ENCODE measurements at places on chromosomes 1 and 21.

DNA sequence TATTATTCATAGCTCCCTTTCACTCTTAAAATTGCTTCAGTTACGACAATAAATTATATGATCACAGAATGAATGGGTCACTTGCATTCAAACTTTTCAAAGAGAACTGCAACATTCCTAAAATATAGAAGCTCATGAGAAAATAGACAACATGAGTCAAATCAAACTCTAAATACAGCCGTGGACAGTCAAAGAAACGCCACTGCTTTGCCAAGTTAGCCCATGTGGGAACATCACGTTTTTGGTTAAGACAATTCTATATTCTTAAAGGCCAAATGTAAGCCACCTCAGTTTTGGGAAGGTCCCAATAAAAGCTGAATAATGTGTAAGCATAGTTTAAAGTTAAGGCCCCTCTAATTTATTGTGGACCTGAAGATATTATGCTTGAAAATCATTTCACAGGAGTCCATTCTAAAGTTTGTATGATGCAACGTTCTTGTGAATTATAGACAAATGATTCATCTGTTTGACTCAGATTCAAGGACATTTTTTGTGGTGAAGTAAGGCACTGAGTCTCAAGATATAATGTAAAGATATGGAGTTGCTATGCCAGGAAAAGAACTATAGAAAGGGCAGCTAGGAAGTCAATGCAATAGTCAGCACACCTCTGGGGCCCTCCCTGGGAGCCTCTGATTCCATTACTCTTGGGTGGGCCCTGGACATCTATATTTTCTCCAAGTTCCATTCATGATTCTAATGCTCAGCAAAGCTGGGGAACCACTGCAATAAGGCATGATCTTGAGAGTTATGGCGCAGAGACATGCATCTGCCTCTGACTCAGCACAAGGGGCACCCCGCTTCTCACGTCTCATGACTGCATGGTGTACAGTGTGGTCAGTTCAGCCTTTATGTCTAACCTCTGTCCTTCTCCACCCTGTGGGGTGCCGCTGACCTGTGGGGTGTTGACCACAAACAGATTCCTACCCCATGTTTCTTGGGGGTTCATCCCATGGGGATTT is 33.9 kb downstream of the ETS2 start:
- no peaks in the 10 kb centered on the region for H3K27me3 ChIP-seq
- H3K4me1 ChIP-seq, result peaks cover 4% of the 10 kb centered on the region
- no peaks in the 10 kb centered on the region for H3K36me3 ChIP-seq
- peak overlapping the region; percentile 54 for H3K27ac ChIP-seq

GRCh38 chr1:98962156-98962555 is 42.5 kb downstream of the PLPPR5 start:
- H3K4me3 ChIP-seq, result no peak overlapping the region
- no peak overlapping the region for H3K27ac ChIP-seq
- DNase-seq, result no peak

DNA sequence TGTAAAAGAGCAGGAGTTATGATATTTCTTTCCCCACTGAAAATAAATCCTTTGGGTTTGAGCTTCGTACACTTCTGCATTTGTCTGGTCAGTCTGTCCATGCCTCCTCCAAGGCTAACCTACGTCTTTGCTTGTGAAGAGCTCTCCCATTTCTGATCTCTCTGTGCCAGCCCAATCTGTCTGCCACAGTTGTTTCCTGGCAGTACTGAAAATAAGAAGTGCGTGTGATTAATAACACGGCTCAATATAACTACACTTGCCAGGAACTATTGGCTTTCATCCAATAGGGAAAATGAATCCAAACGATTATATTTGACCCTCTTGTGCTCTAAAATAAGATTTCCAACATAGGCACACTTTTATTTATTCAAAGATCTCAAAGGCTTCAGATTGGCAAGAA is 19.2 kb upstream of the COL24A1 start:
- H3K4me3 ChIP-seq, result no peak overlapping the region
- no peaks in the 10 kb centered on the region for H3K36me3 ChIP-seq
- no peak overlapping the region for H3K27ac ChIP-seq
- H3K27me3 ChIP-seq, result no peaks in the 10 kb centered on the region

DNA sequence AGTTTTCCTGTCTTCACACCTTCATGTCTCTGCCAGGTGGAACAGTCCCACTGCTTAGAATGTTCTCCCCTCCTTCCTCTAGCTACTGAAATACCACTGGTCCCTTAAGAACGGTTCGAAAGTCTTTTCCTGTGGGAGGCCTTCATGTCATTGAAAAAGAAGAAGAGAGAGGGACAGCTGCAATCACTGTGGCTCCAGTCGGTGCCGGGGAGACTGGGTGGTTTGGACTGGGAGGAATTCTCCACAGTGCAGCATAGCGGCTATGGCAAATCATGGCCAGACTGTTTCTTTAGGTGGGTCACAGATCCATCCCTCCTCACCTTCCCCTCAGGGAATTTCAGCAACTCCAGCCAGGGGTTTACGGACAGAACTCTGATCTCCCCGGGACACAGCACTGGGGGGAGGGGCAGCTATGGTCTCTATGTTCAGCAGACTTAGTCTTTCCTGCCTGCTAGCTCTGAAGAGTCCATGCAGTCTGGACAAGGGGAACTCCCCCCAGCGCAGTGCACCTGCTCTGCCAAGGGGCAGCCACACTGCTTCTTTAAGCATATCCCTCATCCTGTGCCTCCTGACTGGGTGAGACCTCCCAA is 567.2 kb downstream of the SMYD3 start:
- H3K36me3 ChIP-seq, result no peaks in the 10 kb centered on the region
- no peak for DNase-seq
- no peak overlapping the region for H3K27ac ChIP-seq
- no peaks in the 10 kb centered on the region for H3K27me3 ChIP-seq
- H3K4me3 ChIP-seq, result no peak overlapping the region

GRCh38 chr1:41803656-41804055 is 115.1 kb downstream of the HIVEP3 start:
- no peak overlapping the region for H3K4me3 ChIP-seq
- H3K4me1 ChIP-seq, result no peaks in the 10 kb centered on the region
- no peaks in the 10 kb centered on the region for H3K27me3 ChIP-seq
- H3K27ac ChIP-seq, result no peak overlapping the region

DNA sequence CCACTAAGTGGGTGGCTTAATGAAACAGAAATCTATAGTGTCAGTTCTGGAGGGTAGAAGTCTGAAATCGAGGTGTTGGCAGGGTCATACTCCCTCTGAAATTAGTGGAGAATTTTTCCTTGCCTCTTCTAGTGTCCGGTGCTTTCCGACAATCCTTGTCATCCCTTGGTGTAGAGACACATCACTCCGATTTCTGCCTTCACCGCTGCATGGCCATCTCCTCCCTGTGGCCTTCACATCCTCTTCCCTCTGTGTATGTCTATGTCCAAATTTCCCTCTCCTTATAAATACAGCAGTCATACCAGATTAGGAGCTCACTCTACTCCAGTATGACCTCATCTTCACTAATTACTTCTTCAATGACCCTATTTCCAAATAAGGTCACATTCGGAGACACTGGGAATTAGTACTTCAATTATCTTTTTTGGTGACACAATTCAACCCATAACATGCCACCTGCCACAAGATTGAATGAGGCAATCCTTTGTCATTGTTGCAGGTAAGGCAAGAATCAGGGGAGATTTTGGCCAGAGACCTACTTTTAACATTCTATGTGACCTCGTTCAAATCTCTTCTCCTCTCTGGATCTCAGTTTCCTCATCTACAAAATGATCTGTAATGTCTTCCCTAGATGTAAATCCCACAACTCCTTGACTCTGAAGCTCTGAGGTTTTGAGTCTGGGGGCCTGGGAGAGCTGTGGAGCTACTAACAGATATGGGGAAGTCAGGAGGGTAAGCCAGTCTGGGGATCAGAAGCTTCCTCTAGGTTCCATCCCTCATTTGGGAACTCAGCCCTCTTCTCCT is 16.1 kb downstream of the NAV1 start:
- no peak for DNase-seq
- H3K36me3 ChIP-seq, result no peaks in the 10 kb centered on the region
- H3K4me1 ChIP-seq, result no peaks in the 10 kb centered on the region
- H3K27ac ChIP-seq, result no peak overlapping the region
- no peaks in the 10 kb centered on the region for H3K27me3 ChIP-seq

GRCh38 chr1:206551986-206552326 is 44.6 kb downstream of the RASSF5 start:
- H3K27me3 ChIP-seq, result peaks cover 34% of the 10 kb centered on the region
- H3K4me3 ChIP-seq, result no peak overlapping the region
- no peaks in the 10 kb centered on the region for H3K4me1 ChIP-seq
- no peak overlapping the region for H3K27ac ChIP-seq

GRCh38 chr1:160570840-160571239 is 8.5 kb downstream of the CD84 start:
- H3K27me3 ChIP-seq, result no peaks in the 10 kb centered on the region
- no peak for DNase-seq
- no peak overlapping the region for H3K4me3 ChIP-seq
- no peaks in the 10 kb centered on the region for H3K36me3 ChIP-seq
- no peak overlapping the region for H3K27ac ChIP-seq
- H3K4me1 ChIP-seq, result no peaks in the 10 kb centered on the region

DNA sequence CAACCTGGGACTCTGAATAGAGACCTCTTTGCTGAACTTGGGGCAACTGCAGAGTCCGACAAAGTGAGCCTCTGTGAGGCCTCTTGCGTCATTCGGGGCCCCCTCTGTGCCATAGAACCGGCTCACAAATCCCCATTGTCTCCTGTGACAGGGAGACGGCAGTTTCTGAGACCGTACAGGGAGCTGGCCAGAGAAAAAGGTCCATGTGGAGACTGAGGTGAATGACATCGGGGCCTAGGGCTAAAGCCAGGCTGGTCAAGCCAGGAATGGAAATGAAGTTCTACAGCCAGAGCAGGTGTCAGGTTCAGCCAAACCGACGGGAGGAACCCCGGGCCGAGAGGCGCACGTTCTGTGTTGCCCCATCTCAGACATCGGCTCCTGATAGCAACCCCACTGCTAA is 37.1 kb upstream of the TRIM67 start:
- H3K27me3 ChIP-seq, result no peaks in the 10 kb centered on the region
- no peak overlapping the region for H3K27ac ChIP-seq
- DNase-seq, result no peak

DNA sequence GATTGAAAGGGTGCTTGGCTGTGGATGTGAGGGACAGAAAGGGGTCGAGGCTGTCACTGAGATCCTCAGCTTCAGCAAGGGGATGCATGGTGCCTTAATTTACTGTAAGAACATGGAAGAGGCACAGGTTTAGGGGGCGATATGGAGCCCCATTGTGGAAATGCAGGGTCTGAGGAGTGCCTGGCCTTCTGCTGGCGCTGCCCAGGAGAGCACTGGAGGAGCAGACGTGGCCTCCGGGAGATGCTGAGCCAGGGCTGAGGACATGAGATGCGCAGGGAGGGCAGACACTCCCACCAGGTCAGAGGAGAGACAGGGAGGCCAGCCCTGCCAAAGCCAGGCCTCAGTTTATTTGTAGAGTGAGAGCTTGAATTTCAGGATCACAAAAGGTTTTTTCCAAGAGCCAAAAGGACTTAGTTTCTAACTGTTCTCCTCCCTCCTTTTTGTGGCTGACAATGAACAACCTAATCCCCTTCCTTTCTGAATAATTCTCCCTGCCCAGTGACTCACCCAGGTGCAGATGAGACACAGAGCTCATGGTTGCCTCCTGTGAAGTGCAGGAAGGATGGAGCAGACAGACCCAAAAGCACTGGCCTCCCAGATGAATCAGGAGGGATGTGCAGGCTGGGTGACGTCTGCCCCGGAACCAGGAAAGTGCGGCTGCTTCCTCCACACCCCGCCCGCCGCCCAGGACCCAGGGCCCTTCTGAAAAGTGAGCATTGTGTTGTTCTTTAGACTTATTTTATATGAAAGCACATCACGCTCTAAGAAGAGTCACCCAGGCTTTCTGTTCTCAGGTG is 73.0 kb upstream of the TMPRSS2 start:
- peaks cover 53% of the 10 kb centered on the region for H3K4me1 ChIP-seq
- DNase-seq, result no peak
- H3K27ac ChIP-seq, result peak overlapping the region; percentile 94
- no peak overlapping the region for H3K4me3 ChIP-seq
- H3K27me3 ChIP-seq, result no peaks in the 10 kb centered on the region

- H3K4me1 ChIP-seq, result no peaks in the 10 kb centered on the region
- H3K36me3 ChIP-seq, result peaks cover 5% of the 10 kb centered on the region
- DNase-seq, result no peak
- H3K4me3 ChIP-seq, result no peak overlapping the region
- no peak overlapping the region for H3K27ac ChIP-seq
Observed at GRCh38 chr1:183827801-183828200, 22.9 kb downstream of the RGL1 start.

DNA sequence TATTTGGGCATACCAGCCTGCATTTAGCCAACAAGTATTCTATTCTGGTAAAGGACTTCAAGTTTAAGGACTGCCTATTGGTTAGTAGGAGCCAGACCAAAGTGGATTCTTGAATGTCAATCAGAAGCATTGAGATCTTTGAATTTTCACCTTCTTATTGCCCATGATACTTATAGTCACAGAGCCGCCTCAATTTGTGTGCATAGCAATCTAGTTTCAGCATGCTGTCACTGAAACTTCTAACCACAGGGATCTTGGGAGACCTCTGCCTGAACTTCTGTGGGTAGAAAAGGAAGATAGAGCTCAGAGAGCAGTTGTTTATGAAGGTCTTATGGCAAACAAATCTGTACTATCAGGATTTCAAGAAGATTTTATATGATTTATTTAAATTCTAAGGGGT is 501.4 kb upstream of the USP24 start:
- H3K27me3 ChIP-seq, result peaks cover 2% of the 10 kb centered on the region
- DNase-seq, result no peak
- H3K4me3 ChIP-seq, result no peak overlapping the region
- H3K27ac ChIP-seq, result no peak overlapping the region
- H3K4me1 ChIP-seq, result peaks cover 4% of the 10 kb centered on the region

GRCh38 chr1:211933946-211934714 is 101.2 kb downstream of the INTS7 start:
- H3K27me3 ChIP-seq, result no peaks in the 10 kb centered on the region
- no peak overlapping the region for H3K4me3 ChIP-seq
- no peaks in the 10 kb centered on the region for H3K36me3 ChIP-seq
- H3K4me1 ChIP-seq, result peaks cover 17% of the 10 kb centered on the region
- DNase-seq, result no peak

DNA sequence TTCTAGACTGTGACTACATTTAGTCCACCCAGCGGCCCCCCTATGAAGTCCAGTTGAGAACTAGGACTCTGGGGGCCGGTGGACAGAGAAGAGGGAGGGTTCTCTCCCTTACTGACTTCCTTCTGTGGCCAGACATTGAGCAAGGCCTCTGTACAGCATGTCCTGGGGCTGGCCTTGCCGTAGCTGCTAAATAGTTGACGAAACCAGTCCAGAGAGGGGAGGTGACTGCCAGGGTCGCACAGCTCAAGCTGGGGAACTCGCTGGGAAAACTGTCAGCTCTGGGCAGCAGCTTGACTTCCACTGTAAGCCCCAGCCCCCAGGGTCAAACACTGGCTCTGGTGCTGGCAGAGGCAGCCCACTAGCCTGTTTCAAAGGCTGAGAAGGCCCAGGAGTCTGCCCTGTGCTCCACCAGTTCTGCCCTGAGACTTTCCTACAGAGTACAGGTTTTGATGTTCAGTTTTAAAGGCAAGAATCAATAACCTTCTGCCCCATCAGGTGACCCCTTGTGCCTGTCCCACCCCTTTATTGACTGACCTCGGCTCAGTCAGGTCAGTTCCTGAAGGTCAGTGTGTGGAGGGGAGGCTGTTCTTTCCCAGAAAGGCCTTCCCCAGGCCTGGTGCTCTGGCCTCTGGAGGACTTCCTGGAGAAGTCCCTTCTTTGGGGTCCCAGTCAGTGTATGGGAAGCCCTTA is 14.1 kb downstream of the PCSK9 start:
- no peaks in the 10 kb centered on the region for H3K27me3 ChIP-seq
- no peaks in the 10 kb centered on the region for H3K4me1 ChIP-seq
- H3K36me3 ChIP-seq, result no peaks in the 10 kb centered on the region
- DNase-seq, result no peak
- no peak overlapping the region for H3K27ac ChIP-seq
- no peak overlapping the region for H3K4me3 ChIP-seq
